ENCODE measurements at places on chromosomes 5 and 9.

DNA sequence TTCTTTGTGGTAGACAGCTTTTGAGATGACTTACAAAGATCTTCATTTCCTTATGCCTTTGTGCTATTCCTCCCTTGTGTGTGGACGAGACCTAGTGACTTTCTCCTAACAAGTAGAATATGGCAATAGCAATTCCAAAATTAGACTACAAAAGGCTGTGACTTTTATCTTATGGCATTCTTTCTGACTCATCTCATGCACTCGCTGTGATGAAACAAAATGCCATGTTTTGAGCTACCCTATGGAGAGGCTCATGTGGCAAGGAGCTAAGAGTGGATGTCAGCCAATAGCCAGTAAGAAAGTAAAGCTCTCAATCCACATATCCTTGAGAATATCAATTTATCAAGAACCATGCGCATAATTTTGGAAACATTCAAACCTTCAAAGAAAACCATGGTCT, 380.5 kb upstream of the SMC2 start:
- DNase-seq = no peak

GRCh38 chr9:93057042-93057702, 1.3 kb upstream of the SUSD3 start:
- DNase-seq = no peak

GRCh38 chr5:2891781-2892180, 140.3 kb upstream of the IRX2 start:
- no peak for DNase-seq

DNA sequence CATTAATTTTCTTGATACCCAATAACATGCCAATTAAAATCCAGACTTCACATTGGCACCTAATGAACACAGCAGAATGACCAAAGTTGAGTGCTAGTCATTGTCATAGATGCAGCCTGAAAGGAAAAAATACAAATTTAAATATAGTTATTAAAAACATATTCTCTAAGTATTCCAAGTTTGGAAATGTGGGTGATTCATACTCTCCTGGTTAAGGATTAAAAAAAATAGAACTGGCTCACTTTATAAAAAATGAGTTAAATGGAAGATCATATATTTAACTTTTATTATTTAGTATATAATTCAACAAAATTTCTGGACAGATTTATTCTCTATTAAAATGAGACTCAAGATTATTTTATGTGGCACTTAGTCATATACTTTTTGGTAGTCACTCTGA, 33.2 kb upstream of the RICTOR start:
- no peak for DNase-seq

DNA sequence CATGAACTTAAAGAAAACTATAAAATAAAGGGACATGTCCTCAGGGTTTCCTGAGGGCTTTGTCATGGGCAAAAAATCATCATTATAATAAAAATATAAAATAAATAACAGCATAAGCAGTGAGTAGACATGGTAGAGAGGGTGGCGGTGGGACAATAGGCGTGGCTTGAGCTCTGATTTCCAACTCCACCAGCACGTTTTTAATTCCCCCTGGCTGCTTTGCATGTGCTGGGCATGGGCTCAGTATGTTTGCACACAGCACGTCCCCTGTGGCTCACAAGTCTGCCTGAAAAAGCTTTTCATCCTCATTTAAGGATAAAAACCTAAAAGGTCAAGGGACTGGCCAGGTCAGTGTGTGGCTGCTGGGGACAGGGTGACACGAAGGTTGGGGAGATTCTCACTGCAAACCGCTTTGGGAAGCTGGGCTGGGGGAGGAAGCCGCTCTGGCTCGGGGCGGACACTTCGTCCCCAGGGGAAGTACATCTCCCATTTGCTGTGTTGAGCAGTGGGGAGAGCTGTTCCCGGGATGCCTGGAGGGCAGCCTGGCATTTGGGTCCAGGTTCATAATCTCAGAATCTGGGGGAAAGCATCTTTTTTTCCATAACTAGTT, 32.6 kb downstream of the NKX2-5 start:
- DNase-seq = no peak

DNA sequence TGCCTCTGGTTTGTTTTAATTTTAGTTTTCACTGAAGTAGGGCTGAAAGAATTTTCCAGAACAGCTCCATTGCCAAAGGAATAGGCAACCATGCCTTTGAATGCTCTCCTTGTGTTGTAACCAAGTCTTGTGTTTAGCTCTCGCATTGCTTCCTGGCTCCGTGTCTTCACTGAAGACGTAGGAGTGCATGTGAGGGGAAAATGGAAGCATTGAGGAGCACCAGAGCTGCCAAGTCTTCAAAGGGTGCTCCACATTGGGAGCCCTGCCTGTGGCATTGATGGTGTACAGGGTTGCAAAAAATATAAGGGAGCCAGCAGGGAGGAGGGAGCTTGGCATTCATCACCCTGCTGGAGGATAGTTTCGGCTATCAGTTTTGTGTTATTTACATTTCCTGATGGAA, 86.6 kb downstream of the NTRK2 start:
- no peak for DNase-seq

GRCh38 chr5:321726-322251, 275 bp downstream of the AHRR start:
- no peak for DNase-seq

DNA sequence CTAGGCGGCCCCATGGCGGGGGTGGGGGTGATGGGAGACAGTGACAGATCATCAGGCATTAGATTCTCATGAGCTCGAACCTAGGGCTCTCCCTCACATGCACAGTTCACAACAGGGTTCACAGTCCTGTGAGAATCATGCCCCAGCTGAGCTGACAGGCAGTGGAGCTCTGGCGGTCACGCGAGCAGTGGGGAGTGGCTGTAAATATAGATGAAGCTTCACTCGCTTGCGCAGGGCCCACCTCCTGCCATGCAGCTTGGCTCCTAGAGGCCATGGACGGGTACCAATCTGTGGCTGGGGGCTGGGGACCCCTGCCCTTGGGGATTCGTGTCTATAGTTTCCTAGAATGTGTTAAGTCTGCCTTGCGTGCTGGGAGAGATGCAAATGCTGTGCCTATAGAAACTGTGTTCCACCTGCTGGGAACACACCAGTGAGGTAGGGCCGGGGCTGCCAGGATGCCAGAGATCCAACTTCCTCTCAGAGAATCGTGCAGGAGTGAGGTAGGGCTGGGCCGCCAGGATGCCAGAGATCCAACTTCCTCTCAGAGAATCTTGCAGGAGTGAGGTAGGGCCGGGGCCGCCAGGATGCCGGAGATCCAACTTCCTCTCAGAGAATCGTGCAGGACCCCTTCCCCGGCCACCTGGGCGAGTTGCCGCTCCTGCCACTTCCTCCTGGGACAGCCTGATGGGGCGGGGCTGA, 14.1 kb upstream of the EXOC3 start:
- DNase-seq = no peak

- DNase-seq = no peak
These were observed 153.5 kb upstream of the KIF2A start for GRCh38 chr5:62152394-62153087.

GRCh38 chr5:137201876-137202275, 297.2 kb downstream of the SPOCK1 start:
- DNase-seq = no peak

- DNase-seq = no peak
These were observed 42.4 kb downstream of the C5orf15 start for GRCh38 chr5:133925866-133926488.

- peak; percentile 61 for DNase-seq
These were observed 163.6 kb downstream of the SPATA31D1 start for GRCh38 chr9:82152181-82152580.

- no peak for DNase-seq
These were observed 294.8 kb upstream of the KIF2A start for GRCh38 chr5:62011089-62011664.

GRCh38 chr5:3022665-3023064, 271.2 kb upstream of the IRX2 start:
- DNase-seq = no peak

DNA sequence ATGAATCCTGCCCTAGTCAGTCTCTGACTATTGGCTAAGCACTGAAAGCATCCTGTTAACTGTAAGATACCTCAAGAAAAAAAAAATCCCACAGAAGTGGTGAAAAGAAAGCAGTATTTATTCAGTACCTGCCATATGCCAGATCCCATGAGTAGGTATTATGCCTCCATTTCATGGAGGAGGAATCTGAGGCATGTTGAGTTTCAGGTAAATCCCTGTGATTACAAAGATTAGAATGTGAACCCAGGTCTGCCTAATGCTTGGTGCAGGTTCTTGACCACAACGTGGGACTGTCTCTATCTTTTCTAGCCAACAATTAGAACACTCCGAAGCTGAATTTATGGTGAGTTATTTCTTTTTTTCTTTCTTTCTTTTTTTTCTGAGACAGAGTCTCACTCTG, 30.9 kb downstream of the SH3RF2 start:
- DNase-seq = no peak

- no peak for DNase-seq
These were observed 31.3 kb upstream of the LMX1B start for GRCh38 chr9:126582427-126582826.

- peak; percentile 35 for DNase-seq
These were observed 104.7 kb upstream of the GABRP start for GRCh38 chr5:170678811-170679210.
